Heart left ventricle (tissue), 16 donors: ENCODE measurements at places on chromosomes 16 and 17. TPM values are rescaled to one million over a fixed set of nuclear protein-coding genes. Genes with fewer than 3 reads are reported as not detected.

RAB26 gene
- 5.0 TPM for total RNA-seq

TBC1D24 gene
- 11.6 TPM for total RNA-seq

TP53TG3B gene
- 0.15 TPM for total RNA-seq

FBXL16 gene
- total RNA-seq: not detected

CBX2 gene
- 2.4 TPM for total RNA-seq

GPR139 gene
- not detected for total RNA-seq

GPRC5C gene
- total RNA-seq: 43.2 TPM

ACOX1 gene
- 101 TPM for total RNA-seq

DNA sequence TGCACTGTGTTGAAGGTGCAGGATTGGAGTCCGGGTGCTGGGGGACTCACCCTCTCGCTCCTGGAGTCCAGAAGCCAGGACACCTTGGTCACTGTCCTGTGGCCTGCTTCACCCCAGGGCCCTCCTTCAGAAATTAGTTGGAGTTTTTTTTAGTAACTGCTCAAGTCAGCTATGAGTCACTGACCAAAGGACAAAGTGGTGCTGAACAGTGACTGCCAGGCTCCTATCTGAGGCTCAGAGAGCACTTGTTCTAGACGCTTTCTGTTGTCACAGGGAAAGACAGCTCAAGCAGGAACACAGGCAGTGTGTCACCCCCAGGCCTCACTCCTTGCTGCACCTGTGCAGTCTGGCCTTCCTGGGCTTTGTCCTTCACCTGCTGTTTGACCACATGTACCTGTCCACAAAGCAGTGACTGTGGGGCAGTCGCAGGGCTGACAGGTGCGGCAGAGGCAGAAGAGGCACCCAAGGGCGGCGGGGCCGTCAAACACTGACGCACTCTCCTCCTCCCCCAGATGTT, 4.1 kb upstream of the FAAP100 start:
- peak; percentile 46 for DNase-seq

GRCh38 chr16:89000207-89000959, 23.4 kb upstream of the CBFA2T3 start:
- no peak for DNase-seq

DNA sequence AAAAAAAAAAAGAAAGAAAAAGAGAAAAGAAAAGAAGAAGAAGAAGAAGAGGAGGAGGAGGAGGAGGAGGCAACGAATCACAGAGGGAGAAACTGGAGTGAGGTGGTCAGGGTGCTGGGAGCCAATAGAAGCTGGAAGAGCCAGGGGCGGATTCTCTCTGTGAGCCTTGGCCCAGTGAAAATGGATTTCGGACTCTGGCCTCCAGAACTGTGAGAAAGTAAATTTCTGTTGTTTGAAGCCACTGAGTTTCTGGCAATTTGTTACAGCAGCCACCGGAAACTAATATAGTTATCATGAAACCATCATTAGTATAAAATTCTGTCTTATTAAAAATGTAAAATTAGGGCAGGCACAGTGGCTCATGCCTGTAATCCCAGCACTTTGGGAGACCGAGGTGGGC, 27.7 kb upstream of the WFIKKN2 start:
- no peak for DNase-seq

DNA sequence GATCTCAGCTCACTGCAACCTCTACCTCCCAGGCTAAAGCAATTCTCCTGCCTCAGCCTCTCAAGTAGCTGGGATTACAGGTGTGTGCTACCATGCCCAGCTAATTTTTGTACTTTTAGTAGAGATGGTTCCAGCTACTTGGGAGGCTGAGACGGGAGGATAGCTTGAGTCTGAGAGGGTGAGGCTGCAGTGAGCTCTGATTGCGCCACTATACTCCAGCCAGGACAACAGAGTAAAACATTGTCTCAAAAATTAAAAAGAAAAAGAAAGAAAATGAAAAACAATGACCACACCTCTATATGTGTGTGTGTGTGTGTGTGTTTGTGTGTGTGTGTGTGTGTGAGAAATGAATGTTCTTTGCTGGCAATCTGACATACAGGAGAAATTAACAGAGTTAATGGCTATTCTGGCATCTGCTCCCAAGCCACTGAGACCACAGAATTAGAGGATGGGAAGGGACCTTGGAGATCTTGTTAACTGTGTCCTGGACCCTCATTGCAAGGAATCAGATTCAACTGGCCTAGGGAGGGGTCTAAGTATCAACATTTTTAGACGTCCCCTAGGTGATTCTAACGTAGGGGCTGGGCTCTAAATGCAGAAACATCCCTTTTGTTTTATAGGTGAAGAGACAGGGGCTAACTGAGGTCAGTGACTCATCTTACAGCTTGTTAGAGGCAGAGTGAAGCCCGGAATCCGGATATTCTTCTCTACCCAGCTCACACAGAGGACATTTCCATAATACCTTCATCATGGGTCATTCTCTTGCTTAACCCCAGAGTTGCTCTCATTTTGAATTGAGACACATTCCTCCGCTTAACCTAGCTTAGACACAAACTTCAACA, 16.4 kb upstream of the MARCHF10 start:
- no peak for DNase-seq

- DNase-seq: no peak
Observed at GRCh38 chr16:7615565-7615964, 282.9 kb downstream of the RBFOX1 start.

DNA sequence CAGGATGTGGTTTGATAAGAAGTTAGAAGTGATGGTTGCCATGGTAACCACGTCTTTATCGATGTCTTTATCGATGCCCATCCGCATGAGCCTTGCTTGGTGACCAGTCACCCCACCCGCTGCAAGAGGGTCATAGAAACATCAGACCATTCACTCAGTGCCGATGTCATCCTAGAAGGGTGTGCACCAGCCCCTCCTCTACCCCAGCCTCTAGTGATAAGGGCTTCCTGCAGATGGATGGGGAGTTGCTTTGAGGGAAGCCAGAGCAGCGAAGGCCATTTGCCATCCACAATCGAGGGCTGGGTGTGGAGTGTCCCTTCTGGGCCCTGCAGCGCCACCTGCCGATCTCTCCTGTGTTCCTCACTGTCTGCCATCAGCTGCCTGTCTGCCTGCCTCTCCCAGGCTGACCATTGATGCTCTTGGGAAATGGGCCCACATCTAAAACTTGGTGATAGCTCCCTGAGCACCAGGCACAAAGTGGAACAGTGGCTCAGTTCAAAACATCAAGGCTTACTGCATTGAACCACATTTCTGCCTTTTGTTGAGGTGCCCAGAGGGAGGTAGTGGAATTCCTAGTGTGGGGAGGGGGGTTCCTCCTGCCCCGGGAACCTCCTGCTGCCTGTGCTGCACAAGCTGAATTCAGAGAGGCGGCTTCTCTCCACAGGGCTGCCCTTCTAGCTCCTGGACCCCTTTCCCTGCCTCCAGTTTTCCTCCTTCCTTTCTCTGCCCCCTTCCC, 8.9 kb downstream of the CALB2 start:
- no peak for DNase-seq

- no peak for DNase-seq
Observed at GRCh38 chr17:16104189-16104588, 104.6 kb downstream of the TTC19 start.

DNA sequence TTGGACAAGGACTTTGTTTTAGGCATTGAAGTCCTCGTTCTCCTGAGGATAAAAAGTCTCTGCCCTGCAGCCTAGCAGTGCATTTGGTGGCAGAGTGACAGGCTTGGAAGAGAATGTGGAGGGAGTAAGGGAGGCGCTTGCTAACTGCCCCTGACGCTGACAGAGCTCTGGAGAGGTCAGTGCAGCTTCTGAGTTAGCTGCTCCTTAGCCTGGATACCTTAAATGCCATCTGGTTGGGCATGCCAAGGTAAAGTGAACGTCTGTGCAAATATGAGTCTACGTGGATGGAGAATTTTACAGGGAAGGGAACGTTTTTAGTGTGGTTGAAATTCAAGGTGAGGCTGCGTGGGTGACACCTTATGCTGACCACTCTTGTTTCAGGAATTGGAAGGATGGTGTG, 44.4 kb downstream of the SEC14L1 start:
- DNase-seq: no peak

DNA sequence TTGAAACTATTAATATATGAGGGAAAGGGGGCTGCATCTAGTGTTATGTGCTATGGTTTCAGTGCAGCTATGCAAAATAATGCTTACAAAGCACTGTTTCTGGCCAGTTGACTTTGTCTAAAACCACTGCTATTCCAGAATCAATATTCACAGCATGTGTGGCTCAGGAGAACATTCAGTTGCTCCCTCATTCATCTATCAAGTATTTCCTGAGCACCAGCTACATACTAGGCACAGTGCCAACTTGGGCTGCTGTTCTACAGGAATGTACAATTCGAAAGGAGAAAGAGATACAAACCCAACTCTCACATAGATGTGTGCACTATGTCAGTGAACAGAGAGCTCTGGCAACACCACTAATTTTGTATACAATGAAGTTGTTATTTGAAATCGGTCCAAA, 183.0 kb downstream of the PHKB start:
- peak; percentile 45 for DNase-seq

DNA sequence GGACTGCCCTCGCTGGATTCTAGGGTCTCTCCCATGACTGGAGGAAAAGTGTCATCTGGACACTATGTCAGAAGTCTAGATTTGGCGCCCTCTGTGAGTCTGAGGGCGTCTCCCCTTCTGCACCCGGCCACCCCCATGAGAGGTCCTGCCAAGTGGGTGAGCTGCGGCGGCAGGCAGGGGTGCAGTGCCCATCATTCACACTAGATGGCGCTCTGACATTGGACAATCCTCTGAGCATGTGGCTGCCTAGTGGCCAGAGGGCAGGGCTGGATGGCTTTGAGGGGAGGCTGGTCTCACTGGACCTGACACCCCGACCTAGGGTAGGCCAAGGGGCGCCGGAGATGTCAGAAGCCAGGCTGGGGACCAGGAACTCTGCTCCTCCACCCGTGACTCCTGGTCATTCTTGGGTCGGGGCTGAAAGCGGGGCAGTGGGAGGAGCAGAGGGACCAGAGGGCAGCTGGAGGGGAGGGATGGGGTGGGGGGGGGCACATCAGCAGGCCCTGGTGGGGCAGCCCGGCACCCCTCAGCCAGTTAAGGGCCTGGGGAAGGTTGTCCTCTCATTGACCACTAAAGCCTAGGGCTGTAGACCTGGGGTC, 28.0 kb downstream of the MRM1 start:
- peak; percentile 76 for DNase-seq

GRCh38 chr17:73493956-73494926, 150.0 kb downstream of the SDK2 start:
- no peak for DNase-seq

DNA sequence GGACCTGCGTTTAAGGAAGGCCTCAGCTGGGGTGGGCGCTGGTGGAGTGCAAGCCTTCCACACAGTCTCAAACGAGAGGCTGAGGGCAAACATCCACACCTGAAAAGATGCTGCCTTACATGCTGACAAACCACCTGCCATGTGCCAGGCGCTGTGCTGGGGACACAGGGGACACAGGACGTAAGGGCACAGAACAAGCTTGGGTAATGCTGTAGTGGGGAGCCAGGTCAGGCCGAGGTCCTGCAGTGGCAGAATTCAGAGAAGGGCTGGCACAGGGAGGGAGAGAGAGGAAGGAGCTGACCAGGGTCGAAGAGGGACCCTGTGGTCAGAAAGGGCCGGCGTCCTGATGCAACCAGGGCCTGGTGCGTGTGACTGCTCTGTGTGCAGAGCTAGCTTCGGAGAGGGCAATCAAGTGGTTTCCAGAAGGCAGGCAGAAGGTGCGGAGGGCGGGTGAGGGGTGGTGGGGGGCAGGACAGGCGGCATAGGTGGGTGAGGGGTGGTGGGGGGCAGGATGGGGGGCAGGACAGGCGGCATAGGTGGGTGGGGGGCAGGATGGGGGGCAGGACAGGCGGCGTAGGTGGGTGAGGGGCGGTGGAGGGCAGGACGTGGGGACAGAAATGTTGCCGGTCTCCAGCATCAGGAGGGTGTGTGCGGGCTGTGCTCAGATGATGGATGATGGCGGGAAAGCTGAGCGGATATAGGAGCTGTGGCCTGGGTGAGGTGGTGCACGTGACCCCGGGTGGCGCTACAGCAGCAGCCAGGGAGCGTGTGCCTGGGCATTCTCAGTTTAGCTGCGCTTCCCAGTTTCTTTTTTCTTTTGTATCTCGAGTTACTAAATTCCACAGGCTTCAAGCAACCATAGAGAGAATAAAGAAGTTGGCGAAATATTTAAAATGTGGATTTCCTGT, 18.8 kb downstream of the TELO2 start:
- DNase-seq: no peak

DNA sequence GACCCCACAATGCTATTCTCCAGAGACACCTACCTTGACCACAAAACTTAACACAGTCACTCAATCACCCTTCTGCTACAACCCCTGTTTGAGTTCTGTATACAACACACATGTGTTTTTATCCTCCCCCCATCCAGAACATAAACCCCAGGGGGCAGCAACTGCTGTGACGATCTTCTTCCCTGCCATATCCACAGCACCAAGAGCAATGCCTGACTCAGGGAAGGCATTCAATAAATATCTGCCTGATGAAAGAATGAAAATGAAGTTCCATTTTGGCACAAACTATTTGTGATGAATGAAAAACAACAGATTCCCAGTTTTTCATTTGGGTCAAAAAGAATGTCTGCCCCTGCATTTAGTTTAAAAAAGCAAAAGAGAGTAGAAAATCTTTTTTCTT, 27.0 kb downstream of the ASIC2 start:
- DNase-seq: no peak

DNA sequence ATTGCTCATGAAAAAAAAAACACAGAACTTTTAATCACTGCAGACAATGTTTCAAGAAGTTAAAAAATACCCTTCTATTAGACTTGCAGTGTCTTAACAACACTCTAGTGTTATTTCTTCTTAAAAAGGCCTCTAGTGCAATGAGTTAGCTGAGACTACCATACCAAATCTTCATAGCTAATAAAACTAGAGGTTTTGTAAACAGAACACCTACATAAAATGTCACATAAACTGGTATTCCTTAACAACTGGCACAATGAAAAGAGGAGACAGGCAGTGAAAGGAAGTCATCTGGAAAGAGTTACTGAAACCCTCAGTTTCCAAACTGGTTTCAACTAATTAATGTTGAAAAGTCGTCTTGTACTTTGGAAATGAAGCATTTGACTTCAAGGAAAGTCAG, 394.2 kb upstream of the PMFBP1 start:
- DNase-seq: no peak

GRCh38 chr17:72234985-72235384, 114.2 kb downstream of the SOX9 start:
- no peak for DNase-seq

GRCh38 chr16:88560714-88561484, 9.3 kb upstream of the ZC3H18 start:
- no peak for DNase-seq

GRCh38 chr16:89090182-89090630, 3.4 kb upstream of the ACSF3 start:
- no peak for DNase-seq

GRCh38 chr17:67990909-67991308, 5.4 kb downstream of the C17orf58 start:
- DNase-seq: no peak
